ENCODE measurements at places on chromosomes 11 and 22.

- H3K4me3 ChIP-seq, result no peak overlapping the region
- H3K27me3 ChIP-seq, result no peaks in the 10 kb centered on the region
- H3K4me1 ChIP-seq, result peaks cover 17% of the 10 kb centered on the region
- H3K27ac ChIP-seq, result no peak overlapping the region
These were observed 42.7 kb downstream of the NECTIN1 start for GRCh38 chr11:119686177-119686882.

DNA sequence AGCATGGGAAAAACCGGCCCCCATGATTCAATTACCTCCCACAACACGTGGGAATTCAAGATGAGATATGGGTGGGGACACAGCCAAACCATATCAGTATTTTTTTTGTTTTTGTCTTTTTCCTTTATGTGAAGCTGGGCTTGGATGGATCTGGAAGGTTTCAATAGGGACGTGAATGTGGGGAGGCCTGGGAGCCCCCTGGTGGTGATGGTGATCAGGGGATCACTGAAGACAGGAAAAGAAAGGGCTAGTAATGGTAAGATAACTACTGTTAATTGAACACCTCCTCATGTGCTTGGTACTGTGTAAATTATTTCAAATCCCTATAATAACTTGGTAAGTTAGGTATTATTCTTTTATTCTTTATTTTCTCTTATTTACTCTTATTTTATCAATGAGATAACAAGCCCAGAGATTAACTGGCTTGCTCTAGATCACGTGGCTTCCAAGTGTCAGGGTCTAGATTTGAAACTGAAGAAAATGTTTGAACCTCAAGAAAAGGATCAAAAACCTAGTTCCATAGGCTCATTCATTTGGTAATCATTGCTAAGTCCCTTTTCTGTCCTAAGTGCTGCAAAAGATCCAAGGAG, 364.2 kb downstream of the TENM4 start:
- no peaks in the 10 kb centered on the region for H3K27me3 ChIP-seq
- no peak overlapping the region for H3K4me3 ChIP-seq
- H3K4me1 ChIP-seq, result peaks cover 6% of the 10 kb centered on the region

DNA sequence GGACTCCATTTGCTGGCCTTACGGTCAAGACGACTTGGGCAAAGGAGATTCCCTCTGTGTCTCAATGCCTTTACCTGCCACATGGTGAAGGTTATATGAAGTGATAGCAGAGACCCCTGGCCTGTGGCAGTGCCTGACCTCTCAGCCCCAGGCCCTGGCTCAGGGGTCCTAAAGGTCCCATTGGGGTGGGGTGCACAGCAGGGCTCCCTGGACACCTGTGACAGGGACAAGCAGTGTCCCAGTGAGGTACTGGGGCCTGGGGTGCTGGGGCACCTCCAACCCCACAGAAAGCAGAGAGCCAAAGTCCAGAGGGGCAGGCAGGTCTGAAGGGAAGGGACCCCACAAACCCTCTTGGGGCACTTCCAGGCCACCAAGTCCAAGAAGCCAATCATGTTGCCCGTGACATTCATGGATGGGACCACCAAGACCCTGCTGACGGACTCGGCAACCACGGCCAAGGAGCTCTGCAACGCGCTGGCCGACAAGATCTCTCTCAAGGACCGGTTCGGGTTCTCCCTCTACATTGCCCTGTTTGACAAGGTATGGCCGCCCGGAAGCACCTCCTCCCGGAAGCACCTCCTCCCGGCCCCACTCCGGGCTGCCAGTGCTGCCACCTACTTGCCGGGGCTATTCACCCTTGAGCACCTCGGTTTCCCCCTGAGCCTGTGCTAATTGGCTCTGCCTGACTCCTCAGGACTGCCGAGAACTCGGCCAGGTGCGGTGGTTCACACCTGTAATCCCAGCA, 62.5 kb downstream of the MYO7A start:
- H3K36me3 ChIP-seq, result no peaks in the 10 kb centered on the region
- H3K4me3 ChIP-seq, result no peak overlapping the region
- H3K27me3 ChIP-seq, result no peaks in the 10 kb centered on the region

GRCh38 chr22:43829904-43830851, 18.1 kb upstream of the EFCAB6 start:
- H3K36me3 ChIP-seq, result no peaks in the 10 kb centered on the region
- no peak overlapping the region for H3K4me3 ChIP-seq

DNA sequence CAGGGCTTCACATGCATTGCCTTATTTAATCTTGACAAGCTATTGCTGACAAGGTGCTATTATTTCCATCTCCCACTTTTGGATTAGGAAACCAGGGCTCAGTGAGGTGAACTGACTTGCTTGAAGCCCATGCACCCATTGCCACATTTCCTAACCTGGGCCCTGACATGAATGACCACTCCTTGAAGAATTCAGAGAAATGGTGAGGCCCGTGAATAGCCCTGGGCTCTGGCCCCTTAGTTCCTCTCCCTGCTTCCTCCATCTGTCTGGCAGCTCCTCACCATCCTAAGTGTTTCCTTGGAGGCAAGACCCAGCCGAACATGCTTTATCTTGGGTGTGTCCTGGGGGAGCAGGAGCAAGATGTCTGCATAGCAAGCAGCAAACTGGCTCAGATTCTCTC, 56.1 kb upstream of the NECTIN1 start:
- no peak for DNase-seq
- no peaks in the 10 kb centered on the region for H3K36me3 ChIP-seq
- no peak overlapping the region for H3K27ac ChIP-seq
- H3K4me3 ChIP-seq, result no peak overlapping the region
- H3K27me3 ChIP-seq, result no peaks in the 10 kb centered on the region

DNA sequence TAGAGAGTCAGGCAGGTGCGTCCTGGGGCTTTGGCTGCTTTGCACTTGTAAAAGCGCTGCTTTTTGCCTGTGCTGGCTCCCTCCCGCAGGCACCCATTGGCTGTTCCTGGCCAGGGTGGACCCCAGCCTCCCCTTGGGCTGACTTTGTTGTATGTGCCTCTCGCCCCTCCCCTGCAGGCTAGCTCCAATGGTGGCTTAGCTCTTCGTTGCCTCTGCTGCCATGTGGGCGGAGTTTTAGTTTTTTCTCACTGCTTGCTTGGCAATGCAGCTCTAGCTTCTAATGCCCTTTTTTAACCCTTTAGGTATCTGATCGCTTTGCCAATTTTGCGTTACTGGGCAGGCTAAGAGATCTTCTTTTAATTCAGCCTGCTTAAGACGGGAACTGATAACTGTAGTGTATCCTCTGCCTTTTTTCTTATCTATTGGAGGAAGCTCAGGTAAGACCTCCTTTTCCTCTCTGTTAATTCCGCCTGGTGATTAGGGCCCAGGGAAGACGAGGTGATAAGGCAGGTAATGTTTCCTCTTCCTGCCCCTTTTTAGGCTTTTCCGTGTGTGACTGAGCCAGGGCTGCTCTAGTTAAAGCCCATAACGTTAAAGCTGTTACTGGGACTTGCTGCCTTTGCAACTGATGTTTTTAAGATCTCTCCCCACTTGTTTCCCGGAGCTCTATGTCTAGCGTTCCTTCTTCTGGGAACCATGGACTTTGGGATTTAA, 11.7 kb upstream of the GLYATL1 start:
- DNase-seq, result peak; percentile 52
- no peak overlapping the region for H3K4me3 ChIP-seq
- H3K4me1 ChIP-seq, result peaks cover 12% of the 10 kb centered on the region
- H3K36me3 ChIP-seq, result no peaks in the 10 kb centered on the region

DNA sequence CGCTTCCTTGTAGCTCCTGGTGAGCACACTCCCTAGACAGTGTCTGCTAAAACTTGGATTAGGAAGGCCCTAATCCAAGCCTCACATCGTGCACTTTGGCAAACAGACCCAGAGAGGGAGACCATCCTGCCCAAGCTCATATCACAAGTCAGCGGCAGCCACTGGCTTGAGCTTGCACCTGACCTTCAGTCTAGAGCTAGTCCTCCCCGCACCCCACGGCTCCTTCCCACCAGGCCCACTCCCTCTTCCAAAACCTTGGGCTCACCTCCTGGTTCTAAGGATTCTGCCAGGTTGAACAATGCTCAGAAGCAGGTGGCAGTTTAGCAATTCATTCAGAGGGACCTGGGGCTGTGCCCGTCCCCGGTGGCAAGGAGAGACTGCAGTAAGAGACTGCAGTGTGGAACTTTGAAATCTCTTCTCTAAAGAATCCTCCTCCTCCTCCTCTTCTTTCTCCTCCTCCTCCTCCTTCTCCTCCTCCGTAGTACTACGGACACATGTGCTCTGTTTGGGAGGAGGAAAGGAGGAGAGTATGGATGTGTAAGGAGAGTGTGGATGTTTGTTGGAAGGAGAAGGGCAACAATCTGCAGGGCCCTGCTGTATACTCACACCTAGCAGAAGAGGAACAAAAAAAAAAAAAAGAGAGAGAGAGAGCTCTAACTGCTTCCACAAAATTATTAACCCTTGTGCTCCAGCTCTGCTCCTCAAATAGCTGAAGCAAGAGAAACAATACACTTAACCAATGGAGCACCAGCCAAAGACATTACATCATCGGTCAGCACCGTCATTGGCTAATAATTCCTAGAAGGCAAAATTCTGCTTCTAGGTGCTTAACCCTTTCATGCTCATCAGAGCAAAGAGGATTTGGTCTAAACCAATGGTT, 6.0 kb downstream of the SYN3 start:
- no peaks in the 10 kb centered on the region for H3K4me1 ChIP-seq
- DNase-seq, result no peak
- H3K27ac ChIP-seq, result no peak overlapping the region
- H3K4me3 ChIP-seq, result no peak overlapping the region

GRCh38 chr11:85755701-85756100, 55.2 kb downstream of the SYTL2 start:
- peaks cover 5% of the 10 kb centered on the region for H3K4me1 ChIP-seq
- no peaks in the 10 kb centered on the region for H3K27me3 ChIP-seq
- DNase-seq, result no peak

- H3K27me3 ChIP-seq, result no peaks in the 10 kb centered on the region
- H3K4me3 ChIP-seq, result peak overlapping the region; percentile 88
- peaks cover 4% of the 10 kb centered on the region for H3K4me1 ChIP-seq
- no peaks in the 10 kb centered on the region for H3K36me3 ChIP-seq
These were observed 533 bp downstream of the SERGEF start for GRCh38 chr11:18012122-18012905.

- H3K4me1 ChIP-seq, result no peaks in the 10 kb centered on the region
- no peak overlapping the region for H3K4me3 ChIP-seq
- H3K27ac ChIP-seq, result no peak overlapping the region
- H3K36me3 ChIP-seq, result no peaks in the 10 kb centered on the region
- DNase-seq, result no peak
These were observed 98.0 kb downstream of the KIF18A start for GRCh38 chr11:28009996-28010395.

GRCh38 chr11:71248251-71248570, 4.2 kb downstream of the SHANK2 start:
- H3K27ac ChIP-seq, result no peak overlapping the region
- peaks cover 27% of the 10 kb centered on the region for H3K27me3 ChIP-seq
- H3K4me1 ChIP-seq, result peaks cover 8% of the 10 kb centered on the region

DNA sequence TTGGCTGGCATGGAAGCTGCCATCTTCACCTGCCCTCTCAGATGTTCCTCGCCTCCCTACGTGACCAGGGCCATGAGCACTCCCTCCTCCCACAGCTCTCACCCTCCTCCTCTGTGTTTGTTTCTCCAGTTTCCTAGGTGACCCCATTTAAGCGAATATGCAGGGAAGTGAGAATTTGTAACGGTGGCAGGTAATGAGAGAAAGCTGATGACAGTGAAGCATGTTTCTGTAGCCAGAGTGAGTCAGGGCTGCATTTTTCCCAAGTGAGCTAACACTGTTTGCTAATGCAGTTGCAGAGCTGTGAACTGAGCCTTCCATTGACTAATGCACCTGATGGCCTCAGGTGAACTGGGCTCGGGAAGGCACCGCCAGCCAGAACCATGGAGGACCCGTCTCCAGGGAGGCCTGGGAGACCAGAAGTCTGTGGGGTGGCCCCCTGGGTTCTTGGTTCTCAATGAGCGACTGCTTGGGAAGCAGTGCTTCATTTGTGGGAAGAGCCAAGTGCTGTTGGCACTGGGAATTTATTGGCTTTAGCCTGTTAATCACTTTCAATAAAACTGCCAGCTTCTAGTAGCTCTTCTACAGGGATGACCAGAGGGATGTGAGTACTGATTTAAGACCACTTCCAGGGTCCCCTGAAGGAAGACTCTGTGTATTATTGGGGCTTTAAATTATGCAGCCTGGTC, 64.5 kb downstream of the BARX2 start:
- no peak overlapping the region for H3K27ac ChIP-seq
- no peak overlapping the region for H3K4me3 ChIP-seq
- H3K4me1 ChIP-seq, result no peaks in the 10 kb centered on the region
- no peaks in the 10 kb centered on the region for H3K36me3 ChIP-seq

DNA sequence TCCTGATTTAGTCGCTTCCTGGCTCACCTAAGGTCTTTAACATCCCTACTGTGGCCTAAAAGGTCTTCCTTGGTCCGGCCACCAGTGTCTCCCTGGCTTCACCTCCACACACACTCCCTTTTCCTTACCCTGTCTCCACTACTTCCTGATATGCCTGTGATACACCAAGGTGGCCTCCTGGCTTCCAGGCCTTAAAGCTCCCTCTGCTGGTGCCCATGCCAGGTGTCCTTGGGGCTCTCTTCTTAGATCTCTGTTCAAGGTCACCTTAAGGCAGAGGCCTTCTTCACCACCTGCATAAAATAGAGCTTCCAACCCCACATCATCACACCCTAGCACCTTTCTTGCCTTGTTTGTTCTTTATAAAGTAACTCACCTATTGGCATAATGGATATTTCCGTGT, 787.7 kb downstream of the NTM start:
- no peak for DNase-seq
- H3K36me3 ChIP-seq, result no peaks in the 10 kb centered on the region
- H3K4me3 ChIP-seq, result no peak overlapping the region
- peak overlapping the region; percentile 40 for H3K27ac ChIP-seq
- peaks cover 15% of the 10 kb centered on the region for H3K4me1 ChIP-seq

- no peak overlapping the region for H3K27ac ChIP-seq
- no peaks in the 10 kb centered on the region for H3K36me3 ChIP-seq
- no peaks in the 10 kb centered on the region for H3K27me3 ChIP-seq
These were observed 557.3 kb upstream of the ANO5 start for GRCh38 chr11:21635394-21636145.

DNA sequence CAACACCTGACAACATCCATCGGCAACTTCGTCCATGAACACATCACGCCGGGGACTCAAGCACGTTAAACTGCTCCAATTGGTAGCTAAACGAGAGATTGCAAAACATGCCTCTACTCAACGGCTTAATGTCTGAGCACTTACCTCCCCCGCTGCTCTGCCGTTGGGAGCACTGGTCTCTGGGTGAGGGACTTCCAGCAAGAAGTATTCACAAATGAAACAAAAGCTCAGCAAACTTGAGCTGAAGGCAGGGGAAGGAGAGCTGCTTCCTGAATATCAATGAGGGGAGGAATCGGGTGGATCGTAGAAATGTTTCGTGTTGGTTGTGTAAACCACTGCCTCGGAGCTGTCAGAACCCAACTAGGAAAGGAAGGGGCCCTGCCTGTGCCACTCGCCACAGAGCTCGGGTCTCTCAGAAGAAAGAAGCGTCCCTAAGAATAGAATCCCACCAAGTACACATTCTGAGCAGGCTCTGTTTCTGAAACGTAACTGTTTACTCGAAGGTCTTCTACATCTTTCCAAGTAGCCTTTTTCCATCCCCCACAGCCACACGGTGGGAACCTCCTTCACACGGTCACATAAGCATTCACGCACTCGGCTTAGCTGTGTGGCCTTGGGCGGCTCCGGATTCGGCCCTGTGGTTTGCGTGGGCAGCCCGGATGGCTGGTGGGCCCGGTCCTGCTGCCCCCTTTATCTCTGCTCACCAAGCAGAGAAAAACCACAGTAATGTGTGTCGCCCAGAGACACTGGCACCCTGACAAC, at the start of gene MLC1:
Gene MLC1 (minus strand): TSS at position 216 of the 762 bp plus-strand sequence. CDS start 524 bp downstream, outside the sequence.
- DNase-seq, result peak; percentile 83
- no peaks in the 10 kb centered on the region for H3K36me3 ChIP-seq
- H3K4me3 ChIP-seq, result peak within 1 kb of the TSS; percentile 21
- H3K4me1 ChIP-seq, result peaks cover 4% of the 10 kb centered on the region

GRCh38 chr11:117970400-117971024, 15.7 kb upstream of the IL10RA start:
- peaks cover 6% of the 10 kb centered on the region for H3K27me3 ChIP-seq
- H3K36me3 ChIP-seq, result no peaks in the 10 kb centered on the region
- H3K27ac ChIP-seq, result no peak overlapping the region

Measured in astrocyte (in vitro differentiated cells and primary cell).